ENCODE measurements at places on chromosomes 16 and 17.

DNA sequence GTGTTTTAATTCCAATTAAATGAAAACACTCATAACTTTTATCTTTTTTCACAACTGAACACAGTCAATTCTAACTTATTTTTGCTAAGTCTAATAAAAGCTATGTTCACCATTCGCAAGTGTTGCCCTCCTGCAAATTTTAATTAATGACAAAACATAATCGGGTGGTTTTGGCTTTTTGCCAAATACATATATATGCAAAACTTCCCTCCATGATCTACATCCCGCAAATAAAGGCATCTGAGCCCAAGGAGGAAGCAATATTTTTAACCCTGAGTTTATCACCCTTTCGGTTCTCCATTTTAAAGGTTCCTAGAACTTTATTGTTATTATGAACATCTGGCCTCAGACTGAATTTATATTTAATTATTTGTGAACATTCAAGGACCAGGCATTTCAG lies 507.9 kb downstream of the CDH13 start:
- DNase-seq, result no peak

GRCh38 chr16:50724306-50724705 lies 17.6 kb upstream of the CYLD start:
- DNase-seq, result no peak

DNA sequence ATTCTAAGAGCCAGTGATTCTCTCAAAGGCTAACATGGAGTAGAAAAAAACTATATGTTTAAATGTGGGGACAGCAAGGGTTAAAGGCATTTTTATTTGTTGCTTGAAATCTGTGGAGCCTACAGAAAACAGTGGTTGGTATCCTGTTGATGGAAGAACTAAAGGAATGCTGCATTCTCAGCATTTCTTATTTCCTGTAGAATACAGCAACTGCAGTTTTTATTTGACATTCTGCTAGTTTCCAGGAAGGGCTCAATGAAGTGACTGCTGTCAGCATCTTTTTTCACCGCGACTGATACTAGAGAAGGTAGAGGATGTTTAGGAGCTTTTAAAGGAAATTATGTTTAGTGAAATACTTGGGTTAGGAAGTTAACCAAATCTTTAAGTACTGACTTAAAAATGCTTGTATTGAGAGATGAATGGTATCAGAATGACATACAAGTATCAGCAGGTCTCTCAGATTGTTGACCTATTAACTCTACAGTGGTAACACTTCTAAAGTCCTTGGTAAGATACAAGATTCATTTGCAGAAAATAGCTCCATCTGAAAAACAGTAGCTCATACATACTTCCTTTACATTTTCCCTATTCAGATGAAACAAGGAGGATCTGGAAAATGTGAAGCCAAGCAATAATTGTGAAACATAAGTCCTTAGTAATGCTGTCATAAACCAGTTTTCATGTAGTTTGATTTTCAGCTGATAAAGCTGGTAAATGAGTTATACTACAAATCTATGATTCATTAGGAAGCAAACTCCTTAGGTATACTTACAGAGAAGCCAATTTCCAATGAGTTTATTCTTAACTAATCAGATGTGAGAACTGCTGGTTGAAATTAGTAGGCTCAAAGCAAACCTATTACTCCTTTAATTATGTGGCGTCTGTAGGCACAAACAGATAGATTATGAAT lies 15.2 kb downstream of the CLTC start:
- no peak for DNase-seq

DNA sequence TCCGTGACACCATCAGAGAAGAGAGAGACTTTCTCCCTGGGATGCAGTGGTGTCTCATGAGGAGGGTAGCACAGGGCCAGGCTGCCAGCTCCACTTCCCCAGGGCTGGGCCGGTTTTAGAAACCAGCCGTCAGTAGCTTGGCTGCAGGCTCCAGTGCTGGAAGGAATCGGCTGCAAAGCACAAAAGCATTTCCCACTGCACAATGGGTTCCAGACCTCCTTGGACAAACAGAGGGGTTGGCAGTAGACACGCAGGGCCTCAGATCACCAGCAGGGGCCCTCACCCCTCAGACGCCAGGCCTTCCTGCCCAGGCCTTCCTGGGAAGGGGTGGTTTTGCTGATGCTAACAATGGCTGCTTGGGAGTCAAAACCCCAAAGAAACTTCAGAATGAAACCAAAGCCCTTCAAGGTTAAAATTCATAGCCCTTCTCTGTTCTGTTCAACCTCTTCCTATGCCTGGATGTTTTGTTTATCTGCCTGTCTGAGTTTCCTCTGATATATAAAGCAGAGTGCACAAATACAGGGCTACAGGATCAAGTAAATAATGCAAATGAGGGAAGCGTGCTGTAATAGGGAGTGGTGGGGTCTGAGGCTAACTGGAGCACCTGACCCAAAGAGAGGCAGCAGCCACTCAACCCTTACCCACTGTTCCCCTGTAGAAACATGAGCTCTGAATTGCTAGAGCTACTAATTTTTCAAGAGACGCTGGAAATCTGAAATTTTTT lies 26.2 kb downstream of the TEKT5 start:
- DNase-seq, result no peak

- no peak for DNase-seq
Measured at GRCh38 chr16:28062847-28063521, 530 bp downstream of the GSG1L start.

GRCh38 chr16:8967132-8967821 lies 3.6 kb upstream of the USP7 start:
- DNase-seq, result no peak

GRCh38 chr16:86771506-86772460 lies 193.4 kb downstream of the FOXL1 start:
- no peak for DNase-seq

DNA sequence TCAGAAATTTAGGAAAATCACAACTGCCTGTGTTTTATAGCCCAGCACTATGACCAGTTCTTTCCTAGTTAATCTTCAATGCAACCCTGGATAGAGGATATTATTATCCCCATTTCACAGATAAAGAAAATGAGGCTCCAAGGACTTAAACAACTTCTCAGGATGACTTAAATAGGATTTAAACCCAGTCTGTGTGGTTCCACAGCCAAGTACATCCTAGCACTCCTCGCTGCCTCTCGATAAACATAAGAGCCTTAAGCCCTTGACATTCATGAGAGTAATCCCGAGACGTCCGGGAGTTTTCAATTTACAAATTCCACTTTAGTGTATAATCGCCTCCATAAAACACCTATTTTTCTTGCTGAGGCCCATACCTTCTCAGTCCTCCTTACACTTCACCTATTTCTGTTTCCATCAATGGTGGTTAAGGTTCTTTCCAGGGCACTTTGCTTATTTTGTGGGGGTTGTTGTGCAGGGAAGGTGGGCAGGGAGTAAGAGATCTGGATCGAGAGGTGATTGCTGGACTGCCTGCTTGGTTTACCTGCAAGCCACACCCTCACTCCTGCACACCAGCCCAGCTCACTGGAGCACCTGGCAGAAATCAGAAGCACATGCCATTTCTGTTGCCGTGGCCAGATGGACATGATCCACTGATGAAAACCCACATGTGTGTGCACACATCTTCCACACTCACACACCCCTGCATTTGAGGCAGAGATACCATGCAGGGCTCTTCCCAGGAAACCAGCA lies 50.5 kb downstream of the ASIC2 start:
- no peak for DNase-seq

GRCh38 chr17:8847891-8848290 lies 19.6 kb downstream of the PIK3R6 start:
- no peak for DNase-seq

GRCh38 chr16:69486272-69486671 lies 61.9 kb downstream of the CYB5B start:
- no peak for DNase-seq

- DNase-seq, result no peak
Measured at GRCh38 chr16:75965504-75966374, 239.4 kb upstream of the CPHXL start.

GRCh38 chr17:49779156-49779738 lies 9.2 kb upstream of the KAT7 start:
- no peak for DNase-seq

- no peak for DNase-seq
Measured at GRCh38 chr17:69175625-69176456, 34.1 kb upstream of the ABCA6 start.

DNA sequence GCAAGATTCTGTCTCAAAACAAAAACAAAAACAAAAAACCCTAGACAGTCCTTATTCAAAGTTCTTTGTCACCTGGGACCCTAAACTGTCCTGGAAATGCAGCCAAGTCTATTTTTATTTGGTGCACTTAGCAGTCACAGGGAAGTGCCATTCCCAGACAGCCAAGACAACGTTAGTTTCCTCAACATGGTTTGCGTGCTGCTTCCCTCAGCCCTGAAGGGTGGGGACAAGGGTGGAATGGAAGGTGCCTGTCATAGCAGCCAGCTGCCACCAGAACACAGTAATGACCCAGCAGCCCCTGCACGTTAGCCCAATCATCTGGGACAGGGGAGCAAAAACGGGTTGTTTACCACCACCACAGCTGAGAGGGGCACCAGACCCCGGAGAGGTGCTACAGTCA lies 16.9 kb downstream of the CREBBP start:
- DNase-seq, result no peak

GRCh38 chr17:16383772-16384287 lies 2.9 kb downstream of the UBB start:
- DNase-seq, result no peak

DNA sequence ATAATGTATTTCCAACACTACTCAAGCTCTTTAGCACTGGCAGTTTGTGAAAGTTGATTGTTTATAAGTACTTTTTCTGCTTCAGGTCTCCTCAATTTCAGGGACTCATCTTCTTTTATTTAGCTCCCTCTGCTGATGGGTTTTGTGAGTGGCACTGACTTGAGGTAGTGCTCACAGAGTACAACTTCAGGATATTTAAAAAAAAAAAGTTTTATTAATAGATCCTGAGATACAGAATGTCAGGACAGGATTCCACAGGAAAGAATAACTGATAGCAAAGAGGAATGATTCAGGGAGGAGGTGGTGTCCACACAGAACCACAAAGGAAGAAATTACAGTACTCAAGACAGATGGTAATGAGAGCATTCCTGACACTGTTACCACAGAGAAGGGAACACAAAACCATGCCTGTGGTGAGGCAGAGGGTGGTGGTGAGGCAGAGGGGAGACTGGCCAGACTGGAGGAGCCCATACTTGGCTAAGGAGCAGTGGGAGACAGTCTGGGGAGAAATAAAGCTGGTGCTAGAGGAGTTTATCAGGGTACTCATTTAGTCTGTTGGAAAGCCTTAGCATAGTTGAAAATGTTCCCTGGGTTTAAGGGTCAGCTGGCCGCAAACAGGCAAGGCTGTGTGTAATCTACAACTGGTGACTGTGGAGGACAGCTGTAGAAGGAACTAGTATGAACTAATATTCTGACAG lies 63.7 kb downstream of the SPAG9 start:
- DNase-seq, result peak; percentile 66

- no peak for DNase-seq
Measured at GRCh38 chr16:29804455-29805231, 1.7 kb upstream of the MAZ start.

- DNase-seq, result no peak
Measured at GRCh38 chr17:3558603-3559269, 1.1 kb upstream of the TRPV3 start.

DNA sequence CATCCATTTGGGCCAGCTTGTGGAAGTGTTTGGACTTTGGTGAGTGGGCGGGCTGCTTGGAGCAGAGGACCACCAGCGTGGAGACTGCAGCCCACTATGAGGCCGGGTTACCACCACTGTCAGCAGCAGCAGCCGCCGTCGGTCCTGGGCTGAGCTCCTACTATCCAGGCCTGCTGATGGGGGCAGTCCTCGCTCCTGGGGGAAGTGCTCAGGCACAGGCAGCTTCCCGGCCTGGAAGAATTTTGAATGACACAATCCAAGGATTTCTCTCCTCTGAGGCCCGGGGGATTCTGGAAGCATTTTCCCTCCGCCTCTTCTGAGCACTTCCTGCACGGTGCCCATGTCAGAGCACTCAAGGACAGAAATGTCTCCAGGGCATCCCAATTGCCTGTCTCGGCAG lies 5.3 kb upstream of the NOD2 start:
- no peak for DNase-seq

- no peak for DNase-seq
Measured at GRCh38 chr17:77491921-77492445, 351.2 kb downstream of the SEC14L1 start.

GRCh38 chr16:49181791-49182518 lies 99.7 kb downstream of the CBLN1 start:
- peak; percentile 4 for DNase-seq

DNA sequence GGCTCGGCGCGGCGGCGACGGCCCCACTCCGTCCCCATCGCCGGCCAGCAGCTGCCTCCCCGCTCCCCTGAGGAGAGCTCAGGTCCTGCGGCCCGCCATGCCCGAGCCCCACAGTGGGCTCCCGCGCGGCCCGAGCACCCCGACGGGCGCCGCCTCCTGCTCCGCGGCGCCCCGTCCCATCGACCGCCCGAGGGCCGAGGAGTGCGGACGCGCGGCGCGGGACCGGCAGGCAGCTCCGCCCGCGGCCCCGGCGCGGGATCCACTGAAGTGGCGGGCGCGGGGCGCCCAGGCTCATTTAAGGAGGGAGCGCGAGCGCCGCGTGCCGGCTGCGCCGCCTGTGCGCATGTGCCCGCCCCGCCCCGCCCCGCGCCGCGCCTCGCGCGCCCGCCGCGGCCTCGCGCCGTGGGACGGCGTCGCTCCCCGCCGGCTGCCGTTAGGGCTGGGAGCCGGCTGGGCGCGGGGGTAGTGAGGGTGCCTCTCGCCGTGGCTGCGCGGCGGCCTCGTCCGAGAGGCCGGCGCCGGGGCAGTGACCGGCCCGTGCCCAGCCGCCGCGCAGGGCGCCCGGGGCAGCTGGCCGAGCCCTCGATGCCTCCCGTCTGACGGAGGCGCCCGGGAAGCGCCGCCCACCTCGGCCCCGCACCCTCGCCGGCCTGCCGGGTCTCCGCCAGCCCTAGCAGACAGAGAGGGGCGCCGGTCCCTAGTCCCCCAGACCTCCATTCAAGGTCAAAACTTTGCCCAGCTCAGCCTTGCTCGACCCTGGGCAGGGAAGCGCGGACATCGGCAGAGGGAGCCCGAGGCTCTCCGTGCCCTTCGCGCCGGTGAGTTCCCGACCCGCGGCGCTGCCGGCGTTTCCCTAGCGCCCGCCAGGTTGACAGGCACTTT lies at the start of gene NETO2:
Gene NETO2, minus strand, starts transcription at position 269 of the 882 bp plus-strand sequence. CDS start 333 bp downstream, outside the sequence.
- DNase-seq, result peak; percentile 55

DNA sequence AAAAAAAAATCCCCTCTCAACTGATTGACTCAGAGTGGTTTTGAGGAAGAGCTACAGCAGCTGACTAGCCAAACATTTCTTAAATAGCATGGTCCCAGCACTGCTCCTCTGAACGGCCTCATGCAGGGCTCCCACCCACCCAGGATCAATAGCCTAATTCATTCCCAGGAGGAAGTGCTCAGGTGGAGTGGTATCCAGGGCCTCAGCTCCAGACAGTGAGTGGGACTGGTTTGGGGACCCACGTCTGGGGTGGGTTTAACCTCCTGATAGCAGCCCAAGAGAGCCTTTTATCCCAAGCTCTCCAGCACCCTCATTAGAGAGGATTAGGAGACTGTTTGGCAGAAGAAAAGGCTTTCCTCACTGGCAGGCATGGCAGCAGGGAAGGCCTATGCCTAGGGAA lies 68.5 kb upstream of the CDH5 start:
- no peak for DNase-seq

- no peak for DNase-seq
Measured at GRCh38 chr17:37604556-37604955, 4.7 kb downstream of the SYNRG start.

Data from left kidney (tissue), 8 donors.